Hair follicular keratinocyte (primary cell): ENCODE measurements at places on chromosomes 11 and 22. TPM values are rescaled to one million over a fixed set of nuclear protein-coding genes. Genes with fewer than 3 reads are reported as not detected.

FBLN1 gene
- total RNA-seq, result 16.6 and 20.0 TPM in 2 replicates

FAM180B gene
- total RNA-seq, result not detected in 2 replicates

FDXACB1 gene
- 3.0 and 6.0 TPM in 2 replicates for total RNA-seq

C11orf91 gene
- not detected in 2 replicates for total RNA-seq

NRIP3 gene
- total RNA-seq, result 1.7 and 1.8 TPM in 2 replicates

GAL3ST3 gene
- not detected in 2 replicates for total RNA-seq

OR4D10 gene
- not detected in 2 replicates for total RNA-seq

RASD2 gene
- under 0.01 and 0.46 TPM in 2 replicates for total RNA-seq

PPFIBP2 gene
- total RNA-seq, result 3.2 and 6.6 TPM in 2 replicates

PTH gene
- total RNA-seq, result not detected in 2 replicates

MUC15 gene
- total RNA-seq, result 0.16 TPM in 1 of 2 replicates, not detected in the other

LRRC56 gene
- under 0.01 and 0.34 TPM in 2 replicates for total RNA-seq
